Activated naive CD8-positive, alpha-beta T cell treated with anti-CD3 and anti-CD28 coated beads, Interleukin-2, amount 50 U/mL, for 24 hours (primary cell): ENCODE measurements at places on chromosomes 3 and 15.

DNA sequence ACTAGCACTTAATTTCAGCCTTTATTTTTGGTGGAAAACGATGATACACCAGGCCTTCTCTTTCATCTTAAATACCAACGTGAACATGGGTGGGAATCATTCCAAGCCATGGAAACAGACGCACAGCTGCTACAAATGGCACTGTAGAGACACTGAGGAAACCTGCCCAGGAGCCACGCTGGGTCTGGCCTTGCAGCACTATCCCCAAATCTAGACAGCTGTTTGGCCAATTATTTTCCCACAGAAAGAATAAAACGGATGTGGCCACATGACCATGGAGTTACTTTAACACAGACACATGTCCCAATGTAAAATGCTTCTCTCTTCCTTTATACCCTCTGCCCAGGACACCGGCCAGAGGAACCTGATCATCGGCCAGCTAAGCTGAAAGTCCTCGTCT, 83.6 kb upstream of the OCA2 start:
- DNase-seq = no peak

DNA sequence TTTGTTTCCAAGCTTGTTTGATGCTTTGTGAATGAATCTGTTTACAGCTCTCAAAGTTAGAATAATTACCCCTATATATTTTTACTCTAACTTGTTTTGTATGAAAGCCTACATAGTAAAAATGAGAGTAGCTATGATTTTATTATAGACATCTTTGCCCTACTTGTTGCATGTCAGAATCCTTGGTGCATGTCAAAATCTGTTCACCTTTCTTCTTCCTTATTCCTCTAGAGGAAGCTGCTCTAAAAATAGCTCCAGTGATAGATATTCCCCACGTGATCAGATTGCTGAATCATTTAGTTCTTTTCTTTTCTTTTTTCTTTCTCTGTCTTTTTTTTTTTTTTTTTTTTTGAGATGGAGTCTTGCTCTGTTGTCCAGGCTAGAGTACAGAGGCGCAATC, 39.8 kb downstream of the LRRC49 start:
- DNase-seq = no peak

- DNase-seq = peak; percentile 56
Measured at GRCh38 chr3:42023380-42023779, 61.5 kb upstream of the ULK4 start.

GRCh38 chr3:17979911-17980310, 237.5 kb upstream of the TBC1D5 start:
- DNase-seq = no peak

GRCh38 chr3:30309961-30310954, 296.1 kb upstream of the TGFBR2 start:
- no peak for DNase-seq
